Stomach (tissue), 19 donors: ENCODE measurements at places on chromosomes 1 and 21. TPM values are rescaled to one million over a fixed set of nuclear protein-coding genes. Genes with fewer than 3 reads are reported as not detected.

Gene RNU1-3
- total RNA-seq, result under 0.01 TPM

Gene TGFB2
- 12.6 TPM for total RNA-seq

Gene RPE65
- not detected for total RNA-seq

Gene LCE1B
- total RNA-seq, result not detected

Gene SLC35F3
- total RNA-seq, result not detected

Gene C8B
- total RNA-seq, result not detected

Gene ELAVL4
- total RNA-seq, result not detected

Gene UAP1
- total RNA-seq, result 184 TPM

Gene HPDL
- not detected for total RNA-seq

Gene MYBPH
- not detected for total RNA-seq

Gene TSPEAR
- 0.18 TPM for total RNA-seq
